Stimulated activated CD8-positive, alpha-beta memory T cell treated with anti-CD3 and anti-CD28 coated beads, Interleukin-4, amount 100 ng/mL, for 24 hours (primary cell): ENCODE measurements at places on chromosomes 6 and 20.
A peak's percentile ranks its signal among the peaks of the same experiment; 100 is the strongest.

GRCh38 chr20:19827818-19828217 lies 69.8 kb downstream of the RIN2 start:
- no peak for DNase-seq

GRCh38 chr20:23325107-23325506 lies 25.5 kb upstream of the NXT1 start:
- DNase-seq: no peak

GRCh38 chr6:115891111-115891669 lies 169.5 kb downstream of the FRK start:
- no peak for DNase-seq

DNA sequence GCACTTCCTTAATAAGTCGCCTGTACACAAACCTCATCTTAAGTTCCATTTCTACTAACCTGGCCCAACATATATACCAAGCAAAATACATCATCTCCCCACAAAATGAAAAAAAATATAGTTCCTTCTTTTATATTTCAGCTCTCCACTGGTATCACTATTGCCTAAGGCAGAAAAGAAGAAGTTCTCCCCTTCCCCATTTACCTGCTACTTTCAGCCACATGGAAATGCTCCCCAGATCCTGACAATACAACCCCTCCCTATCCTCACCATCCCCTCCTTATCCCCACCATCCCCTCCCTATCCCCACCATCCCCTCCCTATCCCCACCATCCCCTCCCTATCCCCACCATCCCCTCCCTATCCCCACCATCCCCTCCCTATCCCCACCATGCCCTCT lies 175.7 kb downstream of the LINC00237 start:
- DNase-seq: no peak

DNA sequence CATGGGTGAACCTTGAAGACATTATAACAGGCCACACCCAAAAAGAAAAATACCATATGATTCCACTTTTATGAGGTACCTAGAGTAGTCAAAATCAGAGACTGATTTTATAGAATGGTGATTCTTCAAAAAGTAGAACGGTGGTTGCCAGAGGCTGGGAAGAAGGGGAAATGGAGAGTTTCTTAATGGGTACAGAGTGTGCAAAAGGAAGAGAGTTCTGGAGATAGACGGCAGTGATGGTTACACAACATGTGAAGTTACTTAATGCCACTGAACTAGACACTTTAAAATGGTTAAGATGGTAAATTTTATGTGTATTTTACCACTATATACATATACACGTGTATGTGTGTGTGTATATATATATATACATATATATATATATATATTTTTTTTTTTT lies 80.8 kb downstream of the PRND start:
- no peak for DNase-seq

GRCh38 chr6:167764713-167765479 lies 61.8 kb upstream of the AFDN start:
- DNase-seq: no peak

DNA sequence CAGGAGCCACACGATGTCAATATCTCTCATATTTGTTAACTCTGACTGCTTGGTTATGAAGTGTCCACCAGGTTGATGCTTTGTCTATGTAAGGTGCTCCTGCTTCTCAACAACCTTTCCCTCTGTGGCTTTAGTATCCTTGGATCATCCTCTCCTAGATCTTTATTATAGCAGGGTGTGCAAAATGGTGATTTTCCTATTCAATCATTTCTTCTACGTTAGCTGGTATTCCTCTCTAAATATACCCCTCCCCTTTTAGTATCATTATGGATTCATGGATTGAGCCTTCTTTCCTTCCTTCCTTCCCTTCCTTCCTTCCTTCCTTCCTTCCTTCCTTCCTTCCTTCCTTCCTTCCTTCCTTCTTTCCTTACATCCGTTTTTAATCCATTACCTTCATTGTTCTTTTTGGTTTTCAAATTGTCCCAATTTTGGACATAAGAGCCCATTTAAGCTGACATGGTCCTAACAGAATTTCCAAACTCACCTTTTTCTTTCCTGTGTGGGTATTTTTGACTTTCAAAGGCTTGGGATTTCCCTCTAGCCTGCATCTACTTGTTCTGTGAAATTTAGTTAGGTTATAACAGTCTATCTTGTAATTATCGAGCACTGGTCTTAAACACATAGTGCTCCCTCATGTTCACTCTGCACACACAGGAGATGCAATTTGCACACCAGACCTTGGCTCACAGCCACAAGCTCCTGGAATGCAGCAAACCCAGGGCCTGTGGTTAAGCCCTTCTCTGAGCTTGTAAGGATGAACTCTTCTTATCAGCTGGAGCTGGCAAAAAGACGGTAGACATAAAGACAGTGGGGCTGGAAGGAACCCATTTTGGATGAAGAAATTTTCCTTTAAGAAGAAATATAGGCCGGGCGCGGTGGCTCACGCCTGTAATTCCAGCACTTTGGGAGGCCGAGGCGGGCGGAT lies 109.9 kb downstream of the SLC24A3 start:
- no peak for DNase-seq

GRCh38 chr6:380234-381218 lies 11.0 kb upstream of the IRF4 start:
- no peak for DNase-seq

GRCh38 chr6:27814665-27815424 lies 97.4 kb downstream of the OR2B2 start:
- no peak for DNase-seq

DNA sequence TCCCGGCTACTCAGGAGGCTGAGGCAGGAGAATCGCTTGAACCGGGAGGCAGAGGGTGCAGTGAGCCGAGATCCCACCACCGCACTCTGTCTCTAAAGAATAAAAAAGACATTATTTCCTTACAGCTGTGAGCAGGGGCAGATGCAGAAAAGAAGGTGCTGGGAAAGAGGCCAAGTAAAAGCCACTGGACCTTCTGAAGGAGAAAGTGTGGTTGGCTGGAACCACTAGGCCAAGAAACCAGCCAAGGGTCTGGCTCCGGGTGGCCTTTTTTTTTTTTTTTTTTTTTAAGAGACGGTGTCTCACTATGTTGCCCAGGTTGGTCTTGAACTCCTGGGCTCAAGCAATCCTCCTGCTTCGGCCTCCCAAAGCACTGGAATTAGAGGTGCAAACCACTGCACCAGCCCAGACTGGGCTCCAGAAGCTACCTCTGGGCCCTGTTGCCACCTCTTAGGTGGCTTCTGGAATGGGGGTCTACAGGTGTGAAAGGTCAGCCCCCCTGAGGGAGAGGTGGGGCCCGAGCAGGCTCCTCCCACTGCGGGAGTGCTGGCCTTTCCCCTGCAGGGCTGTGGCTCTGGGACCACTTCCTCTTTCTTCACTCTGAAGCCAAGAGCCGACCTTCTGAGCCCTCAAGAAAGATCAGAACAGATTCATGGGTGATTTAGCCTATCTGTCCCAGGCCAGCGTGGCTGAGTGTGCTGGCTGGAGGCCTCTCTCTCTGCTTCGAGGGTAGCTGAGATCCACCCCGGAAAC lies at the start of gene FGD2:
Gene FGD2, plus strand, starts transcription at position 595 of the 750 bp plus-strand sequence. CDS start 163 bp downstream, outside the sequence.
- no peak for DNase-seq

DNA sequence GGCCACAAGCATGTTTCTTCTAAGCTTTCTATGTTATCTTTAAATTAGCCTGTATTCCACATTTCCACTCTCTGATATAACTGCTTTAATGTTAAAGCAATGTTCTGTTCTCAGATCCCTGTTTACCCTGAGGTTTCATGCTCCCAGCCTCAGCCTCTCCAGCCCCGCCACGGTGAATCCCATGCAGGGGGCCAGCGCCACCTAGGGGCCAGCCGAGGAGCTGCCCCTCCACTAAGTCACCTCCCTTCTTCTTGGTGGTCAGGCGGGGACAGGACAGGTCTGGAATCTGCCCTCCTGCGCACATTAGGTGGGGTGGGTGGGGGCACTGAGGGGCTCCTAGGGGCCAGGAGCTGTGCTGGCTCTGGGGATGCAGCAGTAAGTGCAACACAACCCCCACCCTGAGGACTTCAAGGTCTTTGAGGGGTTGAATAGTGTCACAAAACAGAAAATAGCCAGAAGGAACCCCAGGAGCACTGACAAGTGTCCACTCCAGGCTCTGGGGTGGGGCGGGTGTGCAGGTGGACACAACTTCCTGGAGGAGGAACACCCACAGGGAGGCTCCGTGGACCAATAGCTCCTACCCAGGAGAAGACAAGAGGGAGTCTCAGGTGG lies 61.6 kb downstream of the RAB44 start:
- peak; percentile 65 for DNase-seq

- DNase-seq: no peak
Measured at GRCh38 chr20:8780915-8781314, 288.0 kb upstream of the PLCB4 start.

GRCh38 chr6:34532230-34532629 lies 23.9 kb downstream of the SPDEF start:
- DNase-seq: no peak

GRCh38 chr20:57022306-57022705 lies 244.1 kb downstream of the BMP7 start:
- DNase-seq: no peak

DNA sequence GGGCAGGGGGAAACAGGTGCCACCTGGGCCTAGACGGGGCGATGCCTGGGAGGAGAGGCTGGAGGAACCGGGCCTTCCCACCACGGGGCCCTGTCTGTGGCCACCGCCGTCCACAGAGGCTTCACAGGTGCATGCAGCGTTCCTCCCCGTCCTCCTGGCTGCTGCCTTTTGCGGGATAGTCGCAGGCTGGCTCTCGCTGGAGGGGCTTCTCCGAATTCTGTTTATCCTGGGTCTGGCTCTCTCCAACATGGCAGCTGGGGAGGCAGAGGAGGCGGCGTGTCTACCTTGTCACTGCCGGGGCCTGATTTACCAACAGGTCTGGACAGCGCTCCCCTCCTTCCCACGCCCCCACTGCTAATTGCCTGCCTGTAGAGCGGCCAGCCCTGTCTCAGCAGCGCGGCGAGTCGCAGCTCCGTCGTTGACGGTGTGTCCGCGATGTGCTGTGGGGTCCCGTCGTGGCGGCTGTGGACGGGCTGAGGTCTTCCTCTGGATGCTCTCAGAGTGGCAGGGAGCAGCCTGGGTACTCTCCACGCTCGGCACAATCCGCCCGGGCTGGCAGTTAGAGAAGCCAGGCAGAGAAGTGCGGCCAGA lies 262.9 kb downstream of the TAF4 start:
- no peak for DNase-seq

DNA sequence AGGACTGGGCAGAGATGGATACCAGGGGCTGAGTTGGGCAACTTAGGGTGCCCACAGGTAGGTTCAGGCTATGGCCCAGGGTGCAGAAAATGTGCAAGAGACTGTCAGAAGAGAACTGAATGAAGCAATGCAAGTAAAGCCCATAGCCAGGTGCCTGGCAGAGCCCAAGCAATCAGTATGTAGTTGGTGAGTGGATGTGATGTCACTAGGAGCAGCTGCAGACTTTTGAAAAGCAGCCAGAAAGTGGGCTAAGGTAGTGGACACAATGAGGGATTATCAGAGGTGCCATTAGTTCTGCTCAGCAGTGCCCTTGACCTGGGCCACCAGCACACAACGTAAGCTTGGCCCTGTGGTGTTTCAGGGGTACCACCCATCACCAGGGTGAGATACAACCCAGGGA lies 135.3 kb downstream of the SOBP start:
- DNase-seq: no peak

GRCh38 chr20:49567421-49568277 lies at the start of gene PTGIS:
PTGIS (minus strand) TSS chr20:49568137; CDS start chr20:49568116, 21 bp downstream.
- no peak for DNase-seq

GRCh38 chr6:4781426-4781825 lies 5.2 kb downstream of the CDYL start:
- no peak for DNase-seq

GRCh38 chr6:161220346-161220745 lies 53.5 kb downstream of the AGPAT4 start:
- DNase-seq: no peak

DNA sequence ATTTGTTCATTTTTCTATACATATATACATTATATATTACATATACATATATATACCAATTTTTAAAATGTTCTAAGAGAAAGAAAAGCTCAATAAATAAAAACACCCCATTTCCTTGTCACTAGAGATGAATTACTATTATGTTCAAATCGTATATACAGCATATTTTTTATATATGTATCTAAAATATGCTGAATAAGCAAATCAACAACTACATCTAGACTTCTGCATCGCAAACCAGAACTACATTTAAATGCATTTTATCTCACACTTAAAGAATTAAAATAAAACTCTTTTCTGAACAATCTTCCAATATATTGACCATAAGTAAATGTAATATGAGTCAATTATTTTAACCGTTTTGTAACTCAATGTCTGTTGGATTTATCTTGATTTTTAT lies 133.9 kb downstream of the LAMA2 start:
- DNase-seq: no peak

DNA sequence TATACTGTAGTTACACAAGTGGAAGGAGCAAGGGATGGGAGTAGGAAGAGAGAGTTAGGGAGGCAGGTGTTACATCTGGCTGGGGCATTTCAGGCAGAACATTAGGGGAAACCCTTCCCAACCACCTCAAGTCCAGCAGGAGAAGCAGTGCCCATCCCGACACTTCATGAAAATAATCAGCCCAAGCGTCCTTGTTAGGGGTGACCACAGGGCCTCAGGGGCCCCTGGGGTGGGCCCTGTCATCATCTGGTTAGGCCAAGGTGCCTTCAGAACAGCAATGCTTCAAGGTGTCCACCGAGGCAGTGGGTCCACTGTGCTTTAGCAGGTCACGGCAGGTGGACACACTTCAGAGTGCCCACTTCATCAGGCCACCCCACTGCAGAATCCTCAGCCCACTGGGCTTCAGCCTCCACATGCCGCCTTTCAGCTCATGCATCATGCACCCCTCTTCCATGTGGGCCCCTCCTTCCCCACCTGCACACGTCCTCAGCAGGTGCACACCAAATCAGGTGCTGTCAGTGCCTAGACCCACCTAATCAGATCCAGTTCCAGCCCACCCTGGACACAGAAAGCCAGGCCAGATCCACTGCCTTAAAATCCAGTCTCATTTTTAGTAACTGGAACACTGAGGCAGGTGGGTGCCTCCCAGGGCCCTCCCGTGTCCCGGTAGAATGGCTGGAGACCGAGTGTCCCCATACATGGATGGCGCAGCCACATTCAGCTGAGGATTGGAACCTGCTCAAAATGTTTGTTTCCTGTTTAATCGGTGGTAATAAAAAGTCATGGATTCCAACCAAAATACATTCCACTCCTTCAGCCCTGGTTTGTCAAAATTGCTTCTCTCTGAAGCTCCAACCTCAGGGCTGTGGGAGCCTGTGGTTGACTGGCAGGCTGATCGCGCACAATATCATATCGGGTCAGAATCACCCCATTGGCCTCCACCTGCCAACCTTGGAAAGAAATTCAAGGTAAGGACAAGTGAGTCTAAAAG lies 99.5 kb downstream of the ANKRD60 start:
- no peak for DNase-seq

- DNase-seq: no peak
Measured at GRCh38 chr6:120938164-120938875, 396.0 kb downstream of the TBC1D32 start.

GRCh38 chr6:122799916-122800686 lies 11.0 kb downstream of the SMPDL3A start:
- no peak for DNase-seq

- no peak for DNase-seq
Measured at GRCh38 chr6:118781897-118782296, 112.1 kb upstream of the ASF1A start.

DNA sequence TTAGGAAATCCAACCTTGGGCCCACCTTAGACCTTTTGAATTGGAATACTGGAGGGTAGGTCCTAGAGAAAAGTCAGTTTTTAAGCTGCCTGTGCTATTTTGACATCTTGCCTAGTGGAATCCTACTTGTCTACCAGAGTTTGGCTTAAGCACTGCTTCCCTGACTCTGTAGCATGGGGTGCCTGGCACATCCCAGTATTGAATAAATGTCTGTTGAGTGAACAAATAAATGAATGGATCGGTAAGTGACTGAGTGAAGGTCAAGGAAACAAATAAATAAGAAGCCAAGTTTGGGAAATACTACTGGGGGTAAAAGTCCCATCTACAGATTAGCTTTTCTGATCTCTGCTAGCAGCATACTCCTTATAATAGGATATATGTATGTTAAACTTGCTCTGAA lies 140.5 kb downstream of the FNDC1 start:
- DNase-seq: no peak
